ENCODE measurements at places on chromosomes 12 and 14.

- DNase-seq = no peak
Measured at GRCh38 chr12:100593490-100593889, 20.0 kb downstream of the GAS2L3 start.

DNA sequence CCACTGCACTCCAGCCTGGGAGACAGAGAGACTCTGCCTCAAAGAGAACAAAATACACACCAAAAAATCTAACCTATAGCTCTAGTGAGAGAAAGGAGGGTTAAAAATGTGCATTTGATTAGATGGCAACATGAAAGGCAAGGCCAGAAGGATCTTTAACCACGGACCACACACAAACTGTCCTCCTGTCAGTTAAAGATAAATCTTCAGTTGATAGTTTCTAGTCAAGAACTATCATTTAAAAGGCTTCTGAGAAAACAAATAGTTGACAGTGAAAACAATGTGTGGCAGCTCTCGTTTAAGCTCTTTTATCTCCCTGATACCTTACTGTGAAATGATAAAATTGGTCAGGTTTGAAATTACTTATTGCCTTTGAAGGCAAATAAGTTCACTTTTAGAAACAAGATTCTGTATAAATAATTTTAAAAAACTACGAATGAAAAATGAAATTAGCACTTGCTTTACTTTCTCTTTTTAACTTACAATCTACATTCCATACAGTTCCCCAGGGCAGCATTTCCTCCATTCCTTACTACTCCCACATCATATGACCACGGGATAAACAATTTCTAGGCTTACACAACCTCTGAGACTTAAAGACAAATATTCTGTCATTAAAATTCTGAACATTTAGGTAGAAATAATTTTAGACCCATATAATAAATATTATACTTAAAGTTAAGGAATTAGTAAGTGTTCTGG lies 71.4 kb upstream of the GNPNAT1 start:
- DNase-seq = no peak

GRCh38 chr14:104093366-104094055 lies 8.0 kb downstream of the ASPG start:
- DNase-seq = no peak

DNA sequence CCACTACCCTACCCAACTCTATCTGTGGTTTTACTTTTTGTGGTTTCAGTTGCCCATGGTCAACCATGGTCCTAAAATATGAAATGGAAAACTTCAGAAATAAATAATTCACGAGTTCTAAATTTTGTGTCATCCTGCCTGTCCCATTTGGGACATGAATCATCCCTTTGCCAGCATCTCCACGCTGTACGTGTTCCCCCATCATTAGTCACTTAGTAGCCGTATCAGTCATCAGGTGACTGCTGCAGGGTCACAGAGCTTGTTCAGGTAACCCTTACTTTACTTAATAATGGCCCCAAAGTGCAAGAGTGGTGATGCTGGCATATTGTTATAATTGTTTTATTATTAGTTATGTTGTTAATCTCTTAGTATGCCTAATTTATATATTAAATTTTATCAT lies 209.9 kb downstream of the ITPR2 start:
- DNase-seq = no peak

DNA sequence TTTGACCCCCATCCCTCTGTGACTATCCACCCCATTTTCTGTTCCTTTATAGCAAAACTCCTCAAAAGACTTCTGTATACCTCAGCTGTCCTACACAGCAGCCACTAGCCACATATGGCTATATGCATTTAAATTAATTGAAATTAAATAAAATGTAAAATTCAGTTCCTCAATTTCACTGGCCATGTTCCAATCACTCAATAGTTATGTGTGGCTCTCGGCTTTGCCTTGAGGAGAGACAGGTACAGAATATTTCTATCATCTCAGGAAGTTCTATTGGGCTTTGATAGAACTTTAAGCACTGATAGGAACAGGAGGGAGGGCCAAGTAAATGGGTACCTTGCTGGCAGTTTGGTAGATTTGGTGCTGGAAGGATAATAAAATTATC lies 280.3 kb upstream of the AMIGO2 start:
- no peak for DNase-seq
